ENCODE measurements at places on chromosomes 12 and 14. TPM values are rescaled to one million over a fixed set of nuclear protein-coding genes. Genes with fewer than 3 reads are reported as not detected.

- DNase-seq, result no peak
Measured at GRCh38 chr14:65867333-65867732, 454.8 kb downstream of the FUT8 start.

DNA sequence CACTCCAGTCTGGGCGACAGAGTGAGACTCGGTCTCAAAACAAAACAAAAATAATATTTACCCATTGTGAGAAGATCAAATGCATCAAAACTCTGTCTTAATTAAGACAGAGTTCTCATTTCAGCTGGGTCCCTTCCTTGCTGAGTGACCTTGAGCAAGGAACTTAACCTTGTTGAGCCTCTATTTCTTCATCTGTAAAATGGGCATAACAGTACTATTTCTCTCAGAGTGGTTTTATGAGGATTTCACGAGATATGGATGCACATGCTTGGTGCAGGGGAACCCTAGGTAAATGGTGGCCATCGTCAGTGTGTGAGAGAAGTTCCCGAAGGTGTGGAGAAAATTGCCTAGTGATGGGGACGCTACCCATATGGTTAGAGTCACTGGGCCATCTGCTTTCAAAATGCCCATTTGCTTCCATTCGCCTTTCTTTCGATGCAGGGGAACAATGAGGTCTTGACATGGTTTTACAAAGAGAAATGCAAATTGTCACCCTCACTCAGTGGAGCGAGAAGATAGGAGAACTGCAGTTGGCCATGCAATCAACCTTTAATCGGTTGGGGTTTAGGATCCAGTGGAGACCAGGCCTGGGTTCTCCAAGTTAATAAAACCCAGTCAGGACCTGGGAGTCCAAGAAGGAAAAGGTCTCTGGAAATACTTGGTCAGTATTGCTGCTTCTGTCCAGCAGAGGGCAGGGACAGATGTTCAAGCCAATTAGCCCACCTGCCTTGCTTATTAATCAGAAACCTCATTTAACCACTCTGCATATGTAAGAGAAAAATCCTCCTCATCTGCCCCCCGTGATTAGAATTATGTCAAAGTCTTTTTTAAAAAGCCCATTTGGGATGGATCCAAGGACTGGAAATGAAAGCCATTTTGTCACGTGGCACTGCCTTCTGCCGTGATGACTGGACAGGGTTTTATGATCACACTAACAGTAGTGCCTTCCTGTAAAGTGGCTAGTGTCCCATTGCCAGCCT lies 37.2 kb downstream of the CFAP251 start:
- no peak for DNase-seq

DNA sequence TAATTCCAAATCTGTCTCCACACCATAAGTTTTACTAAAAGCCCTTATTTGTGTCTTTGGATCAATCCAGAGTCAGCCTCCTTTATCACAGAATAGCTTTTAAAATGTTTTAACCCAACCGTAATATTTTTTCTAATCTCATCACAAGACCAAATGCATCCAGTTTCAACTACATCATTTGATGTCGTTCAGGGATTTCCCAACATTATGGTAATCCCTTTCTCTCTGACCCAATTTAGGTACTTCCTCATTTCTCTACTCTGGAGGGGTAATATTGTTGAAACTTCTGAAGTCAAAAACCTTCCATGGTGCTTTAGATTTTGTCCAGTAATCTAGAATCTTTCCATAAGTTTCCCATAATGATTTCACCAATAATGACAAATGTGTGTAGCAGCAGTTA lies 596.8 kb downstream of the SOX5 start:
- DNase-seq, result no peak

SDR9C7 gene
- not detected for total RNA-seq

DNA sequence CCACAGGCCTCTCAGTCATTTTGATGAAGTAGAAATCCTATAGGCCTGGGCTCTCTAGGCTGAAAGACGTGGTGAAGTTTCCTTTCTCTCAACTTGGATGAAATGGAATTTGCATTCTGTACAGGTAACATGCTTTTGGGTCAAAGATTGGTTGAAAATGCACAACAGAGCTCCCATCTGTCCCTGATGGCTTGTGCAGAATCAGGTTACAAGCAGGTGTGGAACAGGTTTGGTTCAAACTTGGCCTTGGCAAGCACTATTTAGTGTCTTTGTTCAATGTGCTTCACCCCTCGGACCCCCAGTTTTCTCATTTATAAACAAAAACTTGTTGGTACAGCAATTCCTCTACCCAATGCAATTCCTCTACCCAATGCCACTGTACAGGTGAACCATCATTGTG lies 1493.0 kb downstream of the AACS start:
- DNase-seq, result no peak

C12orf54 gene
- not detected for total RNA-seq

DNA sequence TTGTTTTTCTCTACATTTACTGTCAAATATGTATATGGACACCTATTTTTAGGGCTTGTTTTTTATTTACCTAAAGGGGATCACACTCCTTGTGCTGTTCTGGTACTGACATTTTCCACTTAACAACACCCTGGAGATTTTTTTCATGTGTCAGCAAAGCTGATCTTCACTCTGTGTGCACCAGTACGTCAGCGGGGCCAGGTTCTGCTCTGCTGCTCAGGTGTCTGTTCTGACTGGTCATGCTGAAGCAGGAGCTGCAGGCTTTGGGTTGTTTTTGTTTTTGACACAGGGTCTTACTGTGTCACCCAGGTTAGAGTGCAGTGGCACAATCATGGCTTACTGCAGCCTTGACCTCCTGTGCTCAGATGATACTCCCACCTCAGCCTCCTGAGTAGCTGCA lies 81.9 kb upstream of the CCND2 start:
- no peak for DNase-seq

GRCh38 chr14:58106446-58106845 lies 45.6 kb downstream of the ARMH4 start:
- no peak for DNase-seq

- peak; percentile 35 for DNase-seq
Measured at GRCh38 chr14:101520621-101521472, 40.4 kb upstream of the DIO3 start.

DNA sequence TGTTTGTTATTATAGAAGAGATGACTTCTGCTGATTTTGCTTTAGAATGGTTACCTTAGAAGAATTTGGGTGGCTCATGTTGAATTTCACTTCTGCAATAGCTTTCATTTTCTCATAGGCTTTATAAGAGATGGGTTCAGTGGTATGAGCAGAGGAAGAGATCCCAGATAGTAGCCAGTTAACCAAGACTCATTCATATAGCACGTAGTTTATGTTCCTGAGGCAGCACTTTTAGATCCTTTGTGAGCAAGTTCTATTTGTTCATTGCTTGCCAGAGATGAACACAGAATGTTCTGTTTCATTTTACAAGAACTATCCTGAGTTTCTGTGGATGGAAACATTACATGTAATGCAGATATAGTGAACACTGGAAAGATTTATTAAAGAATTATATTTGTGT lies 32.2 kb downstream of the RAB21 start:
- no peak for DNase-seq

- DNase-seq, result no peak
Measured at GRCh38 chr14:106209755-106210154, 683.4 kb downstream of the TMEM121 start.

TBX3 gene
- 27.2 TPM for total RNA-seq

GRCh38 chr12:51792417-51792816 lies 56.1 kb downstream of the FIGNL2 start:
- no peak for DNase-seq

- DNase-seq, result no peak
Measured at GRCh38 chr14:80428671-80429070, 217.4 kb upstream of the DIO2 start.

- no peak for DNase-seq
Measured at GRCh38 chr14:21088687-21089086, 9.8 kb downstream of the ZNF219 start.

DNA sequence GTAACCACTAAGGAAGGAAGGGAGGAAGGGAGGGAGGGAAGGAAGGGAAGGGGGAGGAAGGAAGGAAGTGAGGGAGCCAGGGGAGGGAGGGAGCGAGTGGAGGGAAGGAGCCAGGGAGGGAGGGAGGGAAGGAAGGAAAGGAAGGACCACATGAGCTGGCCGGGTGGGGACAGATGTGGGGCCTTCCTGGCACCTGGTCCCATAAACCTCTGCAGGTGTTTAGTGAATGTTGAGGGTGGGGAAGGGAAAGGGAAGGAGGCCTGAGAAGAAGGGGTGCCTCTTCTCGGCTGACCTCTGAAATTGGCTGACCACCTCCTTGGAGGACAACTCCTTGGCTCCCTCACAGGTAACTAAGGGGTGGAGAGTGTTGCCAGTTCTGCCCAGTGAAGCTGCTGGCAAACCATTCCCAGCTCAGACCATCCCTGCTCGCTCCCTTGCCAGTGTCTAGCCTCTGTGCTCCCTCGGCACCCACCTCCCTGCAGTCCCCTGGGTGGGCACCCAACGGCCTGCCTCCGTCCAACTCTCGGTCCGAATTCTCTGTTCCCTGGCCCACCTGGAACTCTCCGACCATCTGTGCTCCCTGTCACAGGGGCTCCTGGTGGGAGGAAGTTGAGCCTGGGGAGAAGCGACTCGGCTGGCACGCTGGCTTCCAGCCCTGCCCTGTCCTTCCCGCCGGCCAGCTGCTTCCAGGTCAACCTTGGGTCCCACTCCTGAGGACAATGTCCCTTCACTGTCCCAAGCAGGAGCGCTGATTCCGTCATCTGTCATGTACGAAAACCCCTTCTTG lies 12.2 kb upstream of the PPP1R13B start:
- DNase-seq, result no peak

DHRS4L2 gene
- 15.7 TPM for total RNA-seq

BEGAIN gene
- 1.9 TPM for total RNA-seq

GRCh38 chr12:64680235-64680634 lies 69.9 kb downstream of the RASSF3 start:
- no peak for DNase-seq

C14orf180 gene
- total RNA-seq, result 44.1 TPM

Measured in left ventricle myocardium inferior (tissue), 1 donor.